ENCODE measurements at places on chromosomes 6 and 20.

- peak; percentile 99 for DNase-seq
These were observed at the start of gene GMNN for GRCh38 chr6:24774696-24775519. Gene GMNN (plus strand): TSS chr6:24774937. CDS start chr6:24777247, 2,310 bp downstream.

- no peak for DNase-seq
These were observed 102.6 kb downstream of the CD109 start for GRCh38 chr6:73798592-73798991.

- no peak for DNase-seq
These were observed 26.9 kb downstream of the RRAGD start for GRCh38 chr6:89385156-89385667.

DNA sequence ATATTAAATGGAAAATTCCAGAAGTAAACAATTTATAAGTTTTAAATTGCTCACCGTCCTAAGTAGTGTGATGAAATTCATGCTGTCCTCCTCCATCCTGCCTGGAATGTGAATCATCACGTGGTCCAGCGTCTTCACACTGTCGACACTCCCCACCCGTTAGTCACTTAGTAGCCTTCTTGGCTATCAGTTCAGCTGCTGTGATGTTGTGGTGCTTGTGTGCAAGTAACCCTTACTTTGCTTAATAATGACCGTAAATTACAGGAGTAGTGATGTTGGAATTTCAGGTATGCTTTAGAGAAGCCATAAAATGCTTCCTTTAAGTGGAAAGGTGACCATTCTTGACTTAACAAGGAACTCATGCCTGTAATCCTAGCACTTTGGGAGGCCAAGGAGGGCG is 25.2 kb downstream of the RIOK1 start:
- no peak for DNase-seq

DNA sequence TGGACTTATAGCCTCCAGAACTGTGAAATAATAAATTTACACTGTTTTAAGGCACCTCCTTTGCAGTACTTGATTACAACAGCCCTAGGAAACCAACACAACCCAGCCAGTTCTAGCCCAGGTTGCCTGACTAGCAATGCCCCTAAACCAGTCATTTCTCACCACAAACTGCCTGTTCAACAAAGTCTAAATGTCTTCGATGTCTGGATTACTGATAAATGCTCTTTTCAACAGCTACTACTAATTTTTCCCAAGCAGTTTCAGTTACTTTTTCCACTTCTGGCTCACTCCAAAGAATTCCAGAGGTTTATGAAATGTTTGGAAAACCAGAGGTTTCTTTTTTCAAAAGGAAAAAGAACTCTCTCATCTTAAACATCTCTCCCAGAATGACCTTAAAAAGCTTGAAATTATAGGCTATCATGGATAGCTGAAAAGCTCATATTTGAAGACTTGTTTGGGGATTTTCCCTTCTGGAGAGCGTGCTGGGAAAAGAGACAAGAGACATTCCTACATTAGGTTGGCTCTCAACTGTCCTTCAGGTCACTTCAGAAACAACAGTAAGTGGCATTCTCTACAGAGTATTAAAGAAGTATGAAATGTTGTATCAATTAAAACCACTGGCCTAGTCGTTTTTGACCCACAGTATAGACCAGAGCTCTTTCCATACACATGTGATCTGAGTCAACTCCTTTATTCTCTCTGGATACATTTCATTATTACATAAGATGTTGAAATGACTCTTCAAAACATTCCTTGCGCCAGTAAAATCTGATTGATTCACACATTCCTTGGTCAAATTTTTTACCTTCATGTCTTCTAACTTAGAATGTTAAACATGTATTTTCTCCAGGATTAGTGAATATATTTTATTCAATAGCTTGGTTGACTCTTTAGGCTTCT is 265.9 kb downstream of the COL12A1 start:
- DNase-seq, result no peak

GRCh38 chr6:166636934-166637333 is 9.9 kb upstream of the RPS6KA2 start:
- no peak for DNase-seq

GRCh38 chr6:55182016-55182650 is 7.8 kb downstream of the HCRTR2 start:
- DNase-seq, result no peak

DNA sequence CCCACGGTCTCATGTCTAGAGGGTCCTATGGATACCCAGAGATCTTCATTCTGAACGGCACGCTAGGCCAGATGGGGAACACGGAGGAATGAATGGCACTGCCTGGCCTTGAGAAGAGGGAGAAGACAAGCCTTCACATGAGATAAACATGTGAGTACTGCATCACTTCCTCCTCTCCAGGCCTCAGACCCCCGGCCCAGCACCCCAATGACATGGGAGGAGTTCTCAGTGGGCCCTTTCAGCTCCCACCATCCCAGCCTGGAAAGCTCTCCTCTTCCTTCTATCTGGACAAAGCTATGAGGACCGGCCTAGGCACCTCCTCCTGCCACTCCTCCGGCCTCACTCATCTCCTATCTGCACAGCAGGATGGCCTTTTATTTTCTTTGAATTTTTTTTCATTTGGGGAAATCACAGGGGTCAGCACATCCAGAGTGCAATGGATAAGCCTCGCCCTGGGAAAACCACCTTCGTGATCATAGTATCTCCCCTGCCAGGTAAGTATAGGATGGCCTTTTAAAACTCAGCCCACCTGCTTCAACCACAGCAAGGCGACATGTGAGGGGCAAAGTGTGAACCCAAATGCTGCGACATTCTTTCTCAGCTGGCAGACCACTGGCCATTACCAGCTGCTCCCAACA is 39.2 kb upstream of the CDKN1A start:
- no peak for DNase-seq

GRCh38 chr6:46781478-46782378 is 11.5 kb upstream of the MEP1A start:
- DNase-seq, result peak; percentile 4

GRCh38 chr6:157203312-157203744 is 120.0 kb downstream of the TMEM242 start:
- no peak for DNase-seq

GRCh38 chr6:107565165-107565723 is 75.3 kb downstream of the SOBP start:
- DNase-seq, result no peak

GRCh38 chr20:44805979-44806620 is 4.2 kb downstream of the RIMS4 start:
- DNase-seq, result no peak

GRCh38 chr6:132961122-132961521 is 146.8 kb downstream of the RPS12 start:
- DNase-seq, result no peak

DNA sequence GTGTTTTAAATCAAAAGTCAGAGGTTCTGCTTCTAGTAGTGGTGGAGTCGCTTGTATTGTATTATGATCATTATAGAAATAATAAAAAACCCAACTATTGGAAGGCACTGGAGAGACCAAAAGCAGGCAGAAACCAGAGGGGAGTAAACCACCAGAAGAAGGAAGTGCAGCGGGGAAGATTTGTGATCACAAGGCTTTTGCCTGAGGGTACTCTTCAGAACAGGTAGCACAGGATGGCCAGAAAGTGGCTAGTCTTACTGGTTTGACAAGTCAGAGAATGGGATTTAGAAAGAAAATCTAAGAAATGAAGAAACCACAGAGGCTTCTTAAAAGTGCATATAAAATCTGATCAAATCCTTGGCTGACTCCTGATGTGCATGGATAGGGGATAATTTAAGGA is 24.0 kb downstream of the MAPK13 start:
- no peak for DNase-seq

- no peak for DNase-seq
These were observed 107.1 kb downstream of the UNC5CL start for GRCh38 chr6:40931931-40932330.

- no peak for DNase-seq
These were observed 43.5 kb downstream of the FAM229B start for GRCh38 chr6:112130878-112131277.

- no peak for DNase-seq
These were observed 17.6 kb downstream of the SYTL3 start for GRCh38 chr6:158667360-158667981.

DNA sequence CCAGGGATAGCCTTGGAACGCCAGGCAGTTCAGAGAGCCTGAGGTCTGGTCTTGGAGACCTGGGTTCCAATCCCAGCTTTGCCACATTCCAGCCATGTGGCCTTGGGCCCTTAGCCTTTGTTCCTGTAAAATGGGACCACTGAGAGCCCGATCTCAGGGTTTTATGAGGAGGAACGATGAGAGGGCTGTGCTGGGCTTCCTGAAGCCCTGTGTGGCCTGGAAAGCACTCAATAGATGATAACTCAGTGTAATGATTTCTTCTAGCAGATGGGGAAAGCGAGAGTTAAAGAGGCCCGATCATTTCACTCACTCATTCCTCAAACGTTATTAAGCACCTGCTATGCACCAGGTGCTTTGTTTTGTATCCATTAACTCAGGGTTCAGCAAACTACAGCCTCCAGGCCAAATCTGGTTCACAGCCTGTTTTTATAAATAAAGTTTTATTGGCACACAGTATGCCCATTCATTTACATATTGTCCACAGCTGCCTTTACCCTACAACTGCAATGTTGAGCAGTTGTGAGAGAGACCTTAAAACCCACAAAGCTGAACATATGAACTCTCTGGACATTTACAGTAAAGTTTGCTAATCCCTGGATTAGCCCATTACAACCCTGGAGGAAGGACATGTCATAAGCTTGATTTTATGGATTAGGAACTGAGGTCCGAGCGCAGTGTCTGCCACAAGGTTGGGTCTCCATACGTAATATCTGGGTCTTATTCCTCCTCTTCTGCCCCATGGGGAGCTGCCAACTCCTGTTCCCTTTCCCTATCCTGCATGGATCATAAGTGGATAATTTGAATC is 90.4 kb downstream of the CEBPB start:
- DNase-seq, result no peak

DNA sequence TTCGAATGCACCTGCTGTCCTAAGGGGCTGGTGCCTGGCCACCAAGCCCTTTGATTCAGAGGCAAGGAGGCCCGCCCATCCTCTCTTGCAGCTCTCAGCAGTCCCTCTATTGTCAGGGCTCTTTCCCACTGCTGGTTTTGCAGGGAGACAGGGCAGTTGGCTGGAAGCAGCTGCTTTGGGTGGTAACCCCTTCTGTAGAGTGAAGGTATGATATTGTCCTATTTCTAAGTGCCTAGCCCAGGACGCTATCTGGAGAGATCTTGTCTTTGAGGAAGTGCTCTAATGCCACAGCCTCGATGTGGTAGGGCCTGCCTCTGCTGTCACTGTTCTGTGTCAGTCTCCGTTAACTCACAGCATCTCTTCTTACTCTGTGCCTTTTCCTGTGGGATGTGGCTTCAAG is 5.6 kb downstream of the PLCG1 start:
- DNase-seq, result no peak

- peak; percentile 12 for DNase-seq
These were observed 1.1 kb upstream of the MYB start for GRCh38 chr6:135179920-135180541.

DNA sequence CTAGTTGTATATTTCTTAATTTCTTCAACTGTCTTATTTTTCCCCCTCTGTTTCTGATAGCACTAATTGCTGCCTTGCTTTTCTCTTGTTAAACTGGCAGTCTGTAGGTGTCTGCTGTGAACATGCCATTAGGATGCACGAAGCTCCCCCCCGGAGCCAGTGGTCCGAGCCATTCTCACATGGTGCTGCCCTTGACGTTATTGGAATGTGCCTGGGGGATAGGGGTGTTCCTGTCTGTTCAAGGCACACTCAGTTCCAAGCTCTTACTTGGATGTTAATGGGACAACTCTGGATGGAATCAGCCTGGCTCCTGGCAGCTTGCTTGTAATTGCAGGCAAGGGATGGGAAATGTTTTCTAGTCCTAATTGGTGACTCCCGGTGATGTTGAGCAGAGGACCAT is 68.4 kb downstream of the RREB1 start:
- no peak for DNase-seq

GRCh38 chr20:4951299-4951698 is 50.0 kb downstream of the SLC23A2 start:
- DNase-seq, result no peak

- DNase-seq, result no peak
These were observed 406.5 kb upstream of the GJE1 start for GRCh38 chr6:141726248-141726647.

DNA sequence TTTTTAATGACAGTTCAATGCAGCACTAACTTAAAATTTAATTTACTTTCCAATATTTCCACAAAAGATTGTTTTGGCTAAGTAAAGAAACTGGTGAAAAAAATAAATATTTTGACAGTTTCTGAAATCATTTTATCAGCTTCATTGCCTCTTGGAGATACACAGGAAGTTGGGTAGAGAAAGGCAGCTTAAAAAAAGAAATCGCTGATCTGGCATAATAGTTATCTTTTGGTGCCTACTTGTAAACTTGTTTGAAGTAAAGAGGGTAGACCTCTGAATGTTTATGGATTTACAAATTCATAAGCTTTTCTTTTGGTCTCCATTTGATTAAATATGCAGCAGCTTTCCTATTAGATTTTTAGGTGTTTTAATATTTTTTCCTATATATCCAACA is 103.4 kb downstream of the RTN4IP1 start:
- DNase-seq, result no peak

- no peak for DNase-seq
These were observed 474.6 kb downstream of the COL12A1 start for GRCh38 chr6:74731204-74731603.

GRCh38 chr20:1184638-1185315 is at the start of gene TMEM74B:
Gene TMEM74B (minus strand): TSS chr20:1184981. CDS start chr20:1183801, 1,180 bp downstream.
- DNase-seq, result no peak

DNA sequence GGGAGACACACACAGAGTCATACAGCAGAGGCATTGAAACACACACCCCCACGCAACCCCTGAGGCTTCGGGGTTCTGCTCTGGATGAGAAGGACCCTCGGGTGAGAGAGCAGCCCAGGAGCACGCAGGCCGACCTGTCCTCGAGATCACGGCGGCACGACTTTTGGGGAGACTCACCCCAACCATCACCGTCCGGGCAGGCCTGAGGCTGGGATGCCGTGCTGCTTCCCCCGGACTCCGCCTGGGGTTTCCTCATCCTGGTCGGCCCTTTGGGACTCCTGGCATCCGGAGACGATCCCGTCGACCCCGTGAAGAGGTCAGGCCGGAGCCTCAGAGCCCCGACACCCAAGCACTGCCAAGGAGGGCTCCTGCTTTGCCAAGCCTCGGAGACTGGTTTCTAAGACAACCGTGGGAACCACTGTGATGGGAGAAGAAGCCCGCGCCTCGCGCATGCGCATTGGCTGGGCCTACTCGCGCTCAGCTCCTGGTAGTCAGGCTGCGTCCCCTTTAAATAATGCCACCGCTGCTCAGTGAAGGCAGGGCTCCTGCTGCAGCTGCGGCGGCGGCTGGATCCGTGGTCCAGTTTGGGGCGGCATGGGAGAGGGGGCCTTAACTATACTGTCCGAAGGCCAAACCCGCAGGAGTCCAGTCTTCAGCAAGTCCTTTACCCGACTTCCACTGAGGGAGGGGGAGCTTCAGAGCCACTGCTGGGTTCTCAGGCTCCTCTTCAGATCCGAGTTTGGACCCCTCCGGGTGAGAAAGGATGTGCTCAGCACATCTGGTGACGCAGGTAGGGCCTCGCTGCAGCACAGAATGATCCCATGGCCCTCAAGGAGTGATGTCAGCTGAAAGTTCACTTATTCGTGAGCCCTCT is 171.4 kb upstream of the ZNF337 start:
- DNase-seq, result peak; percentile 64

DNA sequence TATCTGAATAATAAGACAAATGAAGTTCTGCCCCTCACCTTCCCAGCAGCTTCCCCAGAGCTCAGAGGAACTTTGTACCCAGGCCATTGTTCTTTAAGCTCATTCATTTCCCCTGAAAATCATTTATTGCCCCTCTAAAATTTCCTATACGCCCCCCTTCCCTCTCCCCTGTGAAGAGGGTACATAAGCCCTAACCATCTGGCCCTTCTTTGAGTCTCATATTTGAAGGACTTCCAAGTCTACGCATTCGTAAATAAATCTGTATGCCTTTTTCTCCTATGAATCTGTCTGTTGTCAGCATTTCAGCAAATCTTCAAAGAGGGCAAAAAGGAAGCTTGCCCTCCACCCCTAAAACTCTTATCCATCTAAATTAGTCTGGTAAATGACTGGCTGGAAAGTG is 73.1 kb upstream of the DST start:
- DNase-seq, result no peak

Data from stimulated activated CD4-positive, alpha-beta T cell treated with anti-CD3 and anti-CD28 coated beads, Interleukin-4, amount 100 ng/mL, for 48 hours (primary cell).